ENCODE measurements at places on chromosomes 13 and 19.
A peak's percentile ranks its signal among the peaks of the same experiment; 100 is the strongest.

DNA sequence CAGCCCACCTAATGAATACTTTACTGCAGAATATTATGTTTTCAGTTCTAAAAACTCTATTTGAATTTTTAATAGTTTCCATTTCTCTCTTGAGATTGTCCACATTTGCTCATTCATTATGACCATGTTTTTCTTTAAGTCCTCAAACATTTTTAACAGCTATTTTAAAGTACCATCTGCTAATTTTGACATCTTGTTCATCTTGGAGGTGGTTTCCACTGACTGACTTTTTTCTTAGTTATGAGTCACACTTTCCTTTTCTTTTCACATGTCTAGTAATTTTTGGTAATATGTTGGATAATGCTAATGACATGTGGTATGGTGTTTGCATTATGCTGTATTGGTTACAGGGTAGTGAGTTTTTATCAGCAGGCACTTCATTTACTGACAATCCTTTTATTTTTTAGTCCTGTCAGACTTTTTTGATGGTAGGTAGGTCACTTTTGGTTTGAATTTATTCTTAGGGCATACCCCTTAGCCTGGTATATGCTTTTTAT lies 15.4 kb upstream of the ESD start:
- DNase-seq = no peak

- DNase-seq = peak; percentile 68
Observed at GRCh38 chr19:48970923-48971395, 5.8 kb downstream of the FTL start.

DNA sequence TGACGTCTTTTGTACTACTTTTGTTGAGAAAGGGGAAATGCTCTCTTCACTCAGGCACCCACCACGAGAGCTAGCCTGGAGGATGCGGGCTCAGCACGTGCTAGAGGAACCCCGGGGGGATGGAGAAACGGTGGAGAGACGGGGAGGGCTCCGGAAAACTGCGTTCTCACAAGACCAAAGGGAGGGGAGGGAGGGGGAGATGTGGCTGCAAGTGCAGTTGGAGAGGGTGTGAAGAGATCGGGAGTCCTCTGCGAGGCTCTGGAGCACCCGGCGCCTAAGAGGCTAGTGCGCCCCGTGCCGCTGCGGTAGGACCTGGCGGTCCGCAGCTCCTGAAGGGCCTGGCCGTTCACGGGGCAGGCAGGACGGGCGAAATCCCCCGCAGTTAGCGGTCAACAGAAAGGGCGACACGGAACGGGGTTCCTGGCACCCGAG lies 43.4 kb upstream of the XPO4 start:
- DNase-seq = no peak

DNA sequence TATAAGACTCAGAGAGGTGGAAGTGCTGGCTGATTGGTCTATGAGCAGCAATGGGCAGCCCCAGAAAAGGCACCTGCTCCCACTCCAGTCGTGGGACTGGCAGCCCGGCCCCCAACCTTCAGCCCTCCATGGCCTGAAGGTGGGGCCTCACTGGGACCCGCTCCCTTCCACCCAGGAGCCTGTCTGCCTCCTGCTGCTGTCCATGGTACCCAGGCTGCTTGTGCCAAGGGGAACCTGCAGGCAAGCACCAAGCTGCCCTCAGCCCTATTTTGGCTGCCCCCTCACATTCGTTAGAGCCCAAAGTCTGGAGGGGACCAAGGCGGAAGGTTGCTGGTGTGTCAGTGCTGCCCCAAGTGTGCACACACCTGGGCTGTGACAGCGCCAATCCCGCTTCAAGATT lies 2304.9 kb downstream of the PCDH9 start:
- no peak for DNase-seq

DNA sequence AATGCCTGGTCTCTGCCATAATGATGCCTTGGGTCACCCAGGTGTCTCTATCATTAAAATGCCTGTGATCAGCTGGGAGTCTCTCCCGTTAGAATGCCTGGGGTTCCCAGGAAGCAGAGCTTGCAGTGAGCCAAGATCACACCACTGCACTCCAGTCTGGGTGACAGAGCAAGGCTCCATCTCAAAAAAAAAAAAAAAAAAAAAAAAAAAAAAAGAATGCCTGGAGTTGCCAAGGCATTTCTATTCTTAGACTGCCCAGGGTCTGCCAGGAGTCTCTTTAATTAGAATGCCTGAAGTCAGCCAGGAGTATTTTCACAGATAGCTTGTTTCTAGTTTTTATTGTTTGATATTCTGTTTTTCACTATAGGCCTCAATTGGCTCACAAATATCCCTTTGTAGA lies 1552.5 kb downstream of the UQCRFS1 start:
- no peak for DNase-seq

DNA sequence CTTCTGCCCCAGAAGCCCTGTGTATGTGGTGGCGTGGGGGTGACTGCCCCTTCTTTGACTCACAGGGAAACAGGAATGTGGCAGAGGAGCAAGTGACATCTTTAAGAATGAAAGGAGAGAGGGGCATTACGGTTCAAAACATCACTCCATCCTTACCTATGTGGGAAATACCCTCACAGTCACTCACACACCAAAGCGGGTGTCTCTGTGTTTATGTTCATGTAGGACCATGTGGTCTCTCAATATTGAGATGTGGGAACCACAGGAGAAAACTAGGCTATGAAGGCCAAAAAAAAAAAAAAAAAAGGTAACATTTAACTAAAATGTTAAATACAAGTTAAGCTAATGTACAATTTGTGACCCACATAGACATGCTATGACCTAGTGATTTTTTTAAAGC lies 153.6 kb upstream of the GPR12 start:
- DNase-seq = no peak

DNA sequence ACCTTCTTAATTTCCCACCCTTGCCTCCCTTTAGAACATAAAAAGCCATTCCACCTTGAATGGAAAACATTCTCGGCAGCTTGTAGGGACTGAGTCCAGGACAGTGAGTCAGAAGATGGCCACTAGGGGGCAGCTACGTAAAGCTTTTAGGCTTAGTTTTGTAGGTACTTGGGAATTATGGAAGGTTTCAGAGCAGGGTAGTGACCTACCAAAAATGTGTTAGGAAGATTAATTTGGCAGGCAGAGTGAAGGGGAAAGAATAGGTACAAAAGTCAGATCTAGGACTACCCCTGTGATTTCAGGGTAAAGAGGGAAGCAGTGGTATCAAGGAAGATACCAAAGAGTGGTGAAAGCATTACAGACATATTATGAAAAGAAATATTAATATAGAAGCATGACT lies 198.4 kb downstream of the NDFIP2 start:
- peak; percentile 29 for DNase-seq

GRCh38 chr13:112069061-112069844 lies 2.3 kb downstream of the SOX1 start:
- DNase-seq = no peak

GRCh38 chr19:30783936-30784335 lies 411.8 kb downstream of the ZNF536 start:
- no peak for DNase-seq

- no peak for DNase-seq
Observed at GRCh38 chr19:2887391-2887914, 13.3 kb upstream of the ZNF57 start.

GRCh38 chr13:79560954-79561353 lies 80.0 kb downstream of the NDFIP2 start:
- no peak for DNase-seq

DNA sequence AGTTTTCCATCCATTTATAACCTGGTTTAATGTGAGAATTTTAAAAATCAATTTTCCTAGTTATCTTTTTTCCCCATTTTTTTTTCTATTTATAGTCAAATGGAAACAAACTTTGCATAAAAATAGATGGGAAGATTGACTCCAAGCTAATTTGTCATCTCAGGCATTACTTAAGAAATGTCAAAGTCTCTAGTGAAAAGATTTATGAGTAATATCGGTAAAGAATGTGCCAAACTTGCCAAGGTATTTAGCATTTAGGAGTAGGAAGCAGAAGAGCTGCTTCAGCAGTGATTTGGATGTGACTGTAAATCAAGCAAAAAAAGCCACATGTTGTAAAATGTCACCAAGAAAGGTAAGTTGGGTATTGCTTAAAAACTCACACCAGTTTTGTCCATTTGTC lies 108.6 kb downstream of the LACC1 start:
- no peak for DNase-seq

GRCh38 chr19:8486661-8487136 lies 15.7 kb downstream of the PRAM1 start:
- no peak for DNase-seq

DNA sequence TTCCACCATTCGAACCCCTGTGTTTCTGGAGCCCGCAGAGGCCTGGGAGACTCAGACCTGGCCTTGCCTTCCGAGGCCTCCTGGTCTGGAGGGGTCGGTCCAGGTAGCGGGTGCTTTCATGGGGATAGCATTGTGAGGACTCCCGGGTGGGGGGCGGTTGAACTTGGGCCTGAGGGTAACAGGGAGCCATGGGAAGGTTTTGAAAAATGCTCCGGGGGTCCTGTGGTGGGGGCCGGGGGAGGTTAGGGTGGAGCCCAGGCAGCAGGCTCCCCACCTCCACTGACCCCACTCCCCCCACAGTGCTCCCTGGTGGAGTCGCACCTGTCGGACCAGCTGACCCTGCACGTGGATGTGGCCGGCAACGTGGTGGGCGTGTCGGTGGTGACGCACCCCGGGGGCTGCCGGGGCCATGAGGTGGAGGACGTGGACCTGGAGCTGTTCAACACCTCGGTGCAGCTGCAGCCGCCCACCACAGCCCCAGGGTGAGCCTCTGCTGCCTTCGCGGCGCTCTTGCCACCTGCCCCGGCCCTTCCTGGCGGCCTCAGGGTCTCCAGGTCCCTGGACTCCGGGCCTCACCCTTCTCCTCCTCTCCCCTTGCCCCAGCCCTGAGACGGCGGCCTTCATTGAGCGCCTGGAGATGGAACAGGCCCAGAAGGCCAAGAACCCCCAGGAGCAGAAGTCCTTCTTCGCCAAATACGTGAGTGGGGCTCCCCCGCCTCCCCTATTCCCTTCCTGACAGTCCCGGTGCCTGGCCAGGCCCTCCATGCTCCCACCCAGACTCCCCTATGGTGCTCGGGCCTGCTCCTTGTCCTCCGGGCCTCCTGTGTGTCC lies 3.8 kb upstream of the GARIN5A start:
- DNase-seq = no peak

- DNase-seq = no peak
Observed at GRCh38 chr19:51247972-51248590, 2.8 kb upstream of the SIGLECL1 start.

Data from nucleus accumbens (tissue), 56 donors.